ENCODE measurements at places on chromosomes 11 and 22.
A peak's percentile ranks its signal among the peaks of the same experiment; 100 is the strongest.

DNA sequence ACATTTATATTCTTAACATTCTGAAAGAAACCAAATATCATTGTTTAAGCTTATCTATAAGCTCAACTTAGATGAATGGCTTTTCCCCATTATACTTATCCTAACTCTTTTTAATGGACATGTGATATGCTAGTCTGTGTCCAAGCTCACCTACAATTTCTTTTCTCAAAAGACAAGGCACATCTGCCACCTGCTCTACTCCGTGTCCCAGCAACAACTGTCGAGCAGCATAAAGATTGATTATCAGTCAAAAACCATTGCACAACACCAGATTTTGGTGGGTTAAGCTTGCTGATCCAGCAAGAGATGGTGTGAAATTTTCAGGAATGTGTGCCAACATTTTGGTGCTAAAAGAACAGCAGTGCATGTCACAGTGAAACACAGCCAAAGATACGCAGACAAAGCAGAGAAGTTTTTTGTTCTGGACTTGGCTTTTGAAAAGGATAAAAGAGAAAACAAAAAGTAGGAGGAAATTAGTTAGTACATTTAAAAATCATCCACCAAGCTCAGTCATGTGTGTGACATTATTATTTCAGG, 65.8 kb downstream of the DCDC1 start:
- DNase-seq = peak; percentile 75

- no peak for DNase-seq
Observed at GRCh38 chr11:94656968-94657367, 89.8 kb downstream of the PIWIL4 start.

DNA sequence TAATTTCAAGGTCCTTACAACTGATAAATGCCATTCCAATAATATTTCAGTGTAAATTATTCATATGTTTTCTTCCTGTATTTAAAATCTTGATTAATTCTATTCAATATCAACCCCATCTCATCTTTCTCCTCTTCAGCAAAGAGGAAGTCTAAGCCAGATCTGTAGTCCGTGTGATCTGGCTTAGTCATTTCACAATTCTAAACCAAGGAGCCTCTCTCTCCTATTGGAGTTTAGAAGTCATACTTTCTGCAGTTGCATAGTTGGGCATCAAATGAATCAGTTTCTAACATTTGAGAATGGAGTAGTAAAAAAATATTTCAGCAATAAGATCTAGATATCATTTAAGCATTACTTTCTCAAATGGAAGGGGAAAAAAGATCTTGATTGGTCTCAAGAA, 354.9 kb downstream of the JRKL start:
- DNase-seq = no peak

GRCh38 chr11:21072558-21072957, 403.2 kb downstream of the NELL1 start:
- no peak for DNase-seq

DNA sequence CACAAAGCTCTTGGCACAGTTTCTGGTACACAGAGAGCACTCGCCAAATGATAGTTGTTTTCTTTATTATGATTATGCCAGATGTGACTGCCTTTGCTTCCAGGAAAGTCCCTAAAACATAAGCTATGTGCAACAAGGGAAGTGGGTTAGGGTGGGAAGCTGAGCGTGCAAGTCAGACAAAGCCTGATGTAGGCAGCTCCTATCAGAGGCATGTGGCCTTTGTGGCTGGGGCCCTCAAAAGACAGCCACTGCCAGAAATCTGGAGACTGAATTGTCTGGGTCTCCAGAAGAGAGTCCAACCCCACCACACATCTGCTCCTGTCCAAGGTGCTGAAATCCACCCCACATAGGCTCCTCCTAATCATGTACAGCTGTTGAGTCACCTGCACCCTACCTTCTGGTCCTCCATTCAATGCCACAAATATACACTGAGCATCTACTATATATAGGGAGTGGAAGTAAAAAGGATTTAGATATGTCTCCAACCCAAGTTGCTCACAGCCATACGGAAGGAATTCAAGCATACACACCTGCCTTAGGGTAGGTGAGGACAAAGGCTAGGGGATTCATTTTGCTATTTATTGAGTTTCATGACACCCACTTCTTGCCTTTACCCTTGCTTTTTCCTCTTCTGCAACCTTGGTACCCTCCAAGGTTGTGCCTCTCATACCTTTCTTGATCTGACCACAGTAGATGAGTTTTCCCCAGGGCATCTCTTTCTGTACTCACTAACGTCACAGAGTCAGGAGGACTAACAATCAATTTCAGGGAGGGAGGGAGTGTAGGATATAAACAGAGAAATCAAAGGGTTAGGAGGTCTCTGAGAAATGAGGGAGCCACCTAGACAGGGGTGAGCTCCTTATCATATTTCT, 12.4 kb downstream of the SEC14L3 start:
- DNase-seq = no peak

GRCh38 chr11:113373306-113373705, 14.3 kb upstream of the ANKK1 start:
- no peak for DNase-seq

DNA sequence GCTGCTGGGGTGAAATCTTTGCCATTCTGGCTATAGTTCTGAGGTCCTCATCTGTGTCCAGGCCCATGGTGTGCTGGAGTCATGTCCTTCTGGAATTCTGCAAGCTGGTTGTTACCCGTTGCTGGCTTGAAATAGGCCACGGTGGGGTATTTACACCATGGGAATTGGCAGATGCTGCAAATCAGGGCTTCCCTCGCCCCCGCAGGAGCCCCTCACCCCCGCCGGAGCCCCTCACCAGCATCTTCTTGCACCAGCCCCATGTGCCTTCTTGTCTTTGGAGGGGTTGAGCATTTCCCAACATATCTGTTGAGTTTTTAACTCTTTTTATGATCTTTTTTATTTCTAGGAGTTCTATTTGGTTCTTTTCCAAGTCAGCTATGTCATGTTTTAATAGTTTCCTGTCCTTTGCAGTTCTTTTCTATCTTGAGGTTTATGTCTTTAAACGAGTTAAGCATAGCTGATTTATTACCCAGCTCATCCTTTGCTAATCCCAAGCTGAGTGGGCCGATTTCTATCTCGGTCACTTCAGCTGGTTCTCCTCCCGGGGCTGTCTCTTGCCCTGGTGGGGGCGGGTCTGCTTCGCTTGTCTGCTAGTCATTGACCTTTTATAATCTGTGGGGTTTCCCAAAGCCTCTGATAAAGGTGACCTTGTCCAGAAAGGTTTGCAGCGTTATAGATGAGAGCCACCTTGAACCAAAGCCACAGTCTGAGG, 17.6 kb downstream of the ANO1 start:
- no peak for DNase-seq

DNA sequence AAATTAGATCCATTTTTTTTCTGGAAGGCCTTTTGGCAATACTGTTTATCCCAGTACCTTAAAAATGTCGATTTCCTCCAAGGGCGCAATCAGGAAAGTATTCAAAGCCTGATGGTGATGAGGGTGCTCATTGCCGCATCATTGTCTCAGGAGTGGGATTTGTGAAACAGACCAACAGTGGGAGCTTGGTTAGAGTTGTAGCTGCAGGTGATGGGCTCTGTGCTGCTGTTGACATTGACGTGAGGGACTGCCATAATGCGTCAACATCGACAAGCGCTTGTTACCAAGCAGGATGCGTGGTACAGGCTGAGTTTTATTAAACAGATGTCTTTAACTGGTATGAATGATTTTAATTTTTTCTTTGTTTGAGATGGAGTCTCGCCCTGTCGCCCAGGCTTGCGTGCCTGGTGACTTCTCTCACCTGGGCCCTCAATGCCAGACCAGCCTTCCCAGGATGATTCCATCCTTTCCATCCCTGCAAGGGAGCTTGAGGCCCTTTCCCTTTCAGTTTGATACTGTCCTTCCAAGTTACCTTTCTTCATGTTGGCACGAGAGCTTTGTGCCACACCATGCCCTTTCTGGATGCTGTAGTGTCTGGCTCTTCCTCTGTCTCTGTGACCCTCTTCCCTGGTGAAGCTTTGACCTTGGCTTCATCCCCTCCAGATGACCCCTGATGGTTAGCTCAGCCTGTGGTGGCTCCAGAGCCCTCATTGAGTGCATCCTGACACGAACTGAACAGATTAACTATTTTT, 10.6 kb downstream of the MED15 start:
- DNase-seq = no peak

DNA sequence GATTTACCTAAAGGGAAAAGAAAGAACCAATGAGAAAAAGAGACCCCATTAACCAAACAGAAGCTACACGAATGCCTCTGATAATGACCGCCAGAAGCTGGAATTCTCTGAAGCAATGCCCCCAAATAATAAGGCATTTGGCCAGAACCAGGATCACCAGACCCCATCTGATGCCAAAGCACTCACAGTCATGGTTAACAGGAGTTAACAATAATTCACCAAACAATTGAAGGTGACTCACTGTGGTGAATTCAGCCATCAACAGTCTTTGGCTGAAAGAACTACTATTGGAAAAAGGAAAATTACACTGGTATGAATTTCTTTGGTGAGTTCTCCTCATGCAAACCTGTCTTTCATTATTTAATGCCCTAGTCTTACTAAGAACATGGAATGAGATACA, 21.9 kb upstream of the NFRKB start:
- no peak for DNase-seq

- no peak for DNase-seq
Observed at GRCh38 chr11:130189492-130190210, 30.1 kb downstream of the ST14 start.

DNA sequence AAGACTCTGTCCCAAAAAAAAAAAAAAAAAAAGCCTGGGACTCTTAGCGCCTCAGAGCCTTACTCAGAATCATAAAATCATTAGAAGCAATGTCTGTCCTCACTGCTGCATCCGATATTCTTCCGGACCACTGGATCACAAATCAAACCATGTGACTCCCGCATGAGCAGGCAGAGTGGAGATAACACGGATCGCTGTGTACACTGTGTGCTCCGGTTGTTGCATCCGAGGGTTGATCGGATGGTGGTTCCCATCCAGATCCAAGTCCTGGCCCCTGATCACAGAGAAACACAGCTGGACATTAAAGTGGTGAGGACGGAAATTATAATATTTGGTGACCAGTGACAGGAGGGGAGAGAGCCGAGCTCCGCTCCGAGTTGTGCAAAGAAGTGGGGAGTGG, 9.7 kb upstream of the TXNRD2 start:
- no peak for DNase-seq

DNA sequence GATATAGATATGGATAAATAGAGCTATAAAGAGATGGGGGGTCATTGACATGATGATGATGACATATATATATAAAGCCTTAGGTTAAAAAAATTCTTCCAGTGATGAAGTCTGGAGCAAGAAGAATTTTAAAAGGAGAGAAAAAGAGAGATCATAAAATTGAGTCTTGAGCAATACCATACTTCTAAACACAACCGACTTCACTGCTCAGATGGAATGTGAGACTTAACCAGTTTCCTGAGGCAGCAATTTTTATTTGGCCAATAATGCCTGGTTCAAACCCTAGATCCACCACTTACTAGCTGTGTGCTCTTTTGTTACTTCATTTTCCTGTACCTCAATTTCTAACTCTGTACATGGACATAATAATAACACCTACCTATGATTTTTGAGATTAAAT, 229.5 kb downstream of the TTC28 start:
- no peak for DNase-seq

DNA sequence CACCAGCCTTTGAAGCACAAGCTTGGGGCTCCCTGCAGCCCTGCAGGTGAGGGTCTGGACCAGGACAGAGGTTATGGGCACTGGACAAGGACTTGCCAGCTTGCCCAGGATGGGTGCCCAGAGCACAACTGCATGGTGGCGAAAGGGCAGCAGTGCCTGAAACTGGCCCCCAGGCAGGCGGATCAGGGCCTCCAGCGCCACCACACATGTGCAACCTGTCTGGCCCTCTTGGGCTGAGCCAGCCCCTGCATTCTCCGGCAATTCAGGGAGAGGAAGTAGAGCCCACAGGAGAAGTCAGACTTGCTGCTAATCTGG, 18.8 kb downstream of the MB start:
- no peak for DNase-seq

- DNase-seq = no peak
Observed at GRCh38 chr11:68053117-68053516, 14.3 kb downstream of the TCIRG1 start.

- DNase-seq = no peak
Observed at GRCh38 chr11:65043881-65044501, 3.0 kb downstream of the SAC3D1 start.

GRCh38 chr11:9203691-9204311, 61.3 kb downstream of the DENND5A start:
- peak; percentile 14 for DNase-seq

DNA sequence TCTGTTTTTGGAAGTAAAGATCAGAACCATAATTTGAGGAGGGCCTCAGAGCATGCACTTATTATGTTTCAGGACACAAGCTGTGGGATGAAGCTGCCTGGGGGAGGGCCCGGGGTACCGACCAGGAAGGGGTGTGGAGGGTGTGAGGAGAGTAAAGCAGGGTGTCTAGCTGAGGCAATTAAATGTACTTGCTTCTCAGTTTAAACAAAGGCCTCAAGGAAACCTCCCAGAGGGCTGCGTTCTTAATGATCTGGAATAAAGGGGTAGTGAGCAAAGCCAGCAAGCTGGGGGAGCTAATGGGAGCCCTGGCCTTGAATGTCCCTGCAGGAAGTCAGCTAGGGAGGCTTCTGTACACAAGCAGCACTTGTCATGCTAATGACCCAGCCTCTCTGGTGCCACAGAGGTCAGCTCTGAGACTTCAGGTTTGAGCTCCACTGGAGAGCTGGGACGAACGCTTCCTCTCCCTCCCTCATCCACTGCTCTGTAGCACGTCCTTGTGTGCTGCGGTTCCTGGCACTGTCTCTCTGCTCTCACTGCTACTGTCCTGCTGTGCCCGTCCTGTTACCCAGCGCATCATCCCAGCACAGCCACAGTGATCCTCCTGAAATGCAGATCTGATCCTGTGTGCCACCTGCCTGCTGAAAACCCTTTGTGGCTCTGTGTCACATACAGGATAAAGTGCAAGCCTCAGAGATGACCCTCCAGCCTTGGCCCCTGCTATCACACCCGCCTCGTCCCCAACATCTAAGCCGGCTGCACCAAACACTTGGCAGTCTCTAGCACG, 159.7 kb downstream of the DBX1 start:
- no peak for DNase-seq

DNA sequence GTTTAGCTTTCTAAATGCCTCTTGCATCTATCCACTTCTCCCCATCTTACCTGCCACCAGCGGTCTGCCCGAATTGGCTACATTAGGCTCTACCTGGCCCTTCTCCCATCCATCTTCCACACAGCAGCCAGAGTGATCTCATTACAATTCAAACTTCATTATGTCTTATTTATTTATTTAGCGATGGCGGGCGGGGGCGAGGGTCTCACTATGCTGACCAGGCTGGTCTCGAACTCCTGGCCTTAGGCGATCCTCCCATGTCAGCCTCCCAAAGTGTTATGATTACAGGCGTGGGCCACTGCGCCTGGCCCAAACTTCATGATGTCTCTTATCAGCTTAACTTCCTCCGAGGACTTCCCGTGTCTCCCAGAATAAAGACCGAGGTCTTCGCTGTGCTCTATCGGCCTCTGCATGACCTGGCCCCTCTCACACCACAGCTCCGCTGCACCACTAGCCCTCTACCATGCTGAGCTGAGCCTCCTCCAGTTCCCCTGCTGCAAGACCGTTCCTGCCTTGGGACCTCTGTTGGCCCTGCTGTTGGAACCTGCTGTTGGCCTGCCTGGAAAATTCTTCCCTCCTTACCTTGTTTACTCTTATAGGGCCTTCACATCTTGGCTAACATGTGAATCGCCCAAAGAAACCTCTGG, 870 bp upstream of the CTTN start:
- DNase-seq = peak; percentile 43

GRCh38 chr11:96242191-96242847, 100.7 kb downstream of the MAML2 start:
- peak; percentile 32 for DNase-seq

Measured in NCI-H82 (cell line).